A549 treated with GW870086 at 1 μM for 4 hours (cell line): ENCODE measurements at places on chromosomes 3 and 15. TPM values are rescaled to one million over a fixed set of nuclear protein-coding genes. Genes with fewer than 3 reads are reported as not detected.

The CHRM5 gene
- 0.06 TPM in 1 of 5 replicates, not detected in the others for total RNA-seq

The PRKCI gene
- 14.6 to 19.6 TPM (median 16.4 TPM) in 5 replicates for total RNA-seq

The SMC4 gene
- total RNA-seq = 78.5 to 103 TPM (median 85.7 TPM) in 5 replicates

The ITGB5 gene
- 383 to 516 TPM (median 476 TPM) in 5 replicates for total RNA-seq

The CCDC33 gene
- 8.0 to 9.7 TPM (median 8.7 TPM) in 5 replicates for total RNA-seq

The DZIP1L gene
- total RNA-seq = 6.6 to 11.3 TPM (median 10.4 TPM) in 5 replicates

The NPAP1 gene
- total RNA-seq = not detected in 5 replicates

The CCR8 gene
- total RNA-seq = not detected in 5 replicates

The GHSR gene
- total RNA-seq = not detected in 5 replicates

The C3orf49 gene
- not detected in 5 replicates for total RNA-seq

The FBXW12 gene
- total RNA-seq = not detected in 5 replicates

The CACNA2D2 gene
- total RNA-seq = 0.42 to 0.66 TPM (median 0.53 TPM) in 5 replicates

The ADGRG7 gene
- total RNA-seq = not detected in 5 replicates

The SLC28A2 gene
- not detected in 5 replicates for total RNA-seq

The ABI3BP gene
- 0.91 to 2.3 TPM (median 1.6 TPM) in 5 replicates for total RNA-seq

The DNAJA4 gene
- 0.08 TPM in 1 of 5 replicates, not detected in the others for total RNA-seq

The ZPLD1 gene
- not detected in 5 replicates for total RNA-seq

The VEPH1 gene
- total RNA-seq = 0.31 to 1.0 TPM (median 0.61 TPM) in 5 replicates
